ENCODE measurements at places on chromosomes 4 and X.

- DNase-seq = no peak
Observed at GRCh38 chr4:119394826-119395225, 72.9 kb upstream of the FABP2 start.

DNA sequence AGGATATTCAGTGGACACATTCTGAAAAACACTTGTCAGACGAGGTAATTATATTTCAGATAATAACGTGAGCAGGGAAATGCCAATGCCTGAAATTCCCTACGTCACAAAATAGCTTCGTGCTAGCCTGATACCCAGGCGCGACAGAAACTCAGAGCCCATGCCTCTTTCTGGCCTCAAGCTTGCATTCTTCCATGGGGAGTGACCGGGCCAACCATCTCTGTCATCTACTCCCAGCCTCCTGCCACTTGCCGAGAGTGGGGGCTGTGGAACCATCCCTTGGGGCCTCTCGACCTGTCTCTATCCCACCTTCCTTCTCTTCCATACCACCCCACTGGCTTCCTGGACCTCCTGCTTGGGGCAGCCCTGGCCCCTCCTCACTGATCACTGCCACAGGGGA lies 34.5 kb upstream of the CDKN2AIP start:
- peak; percentile 72 for DNase-seq

DNA sequence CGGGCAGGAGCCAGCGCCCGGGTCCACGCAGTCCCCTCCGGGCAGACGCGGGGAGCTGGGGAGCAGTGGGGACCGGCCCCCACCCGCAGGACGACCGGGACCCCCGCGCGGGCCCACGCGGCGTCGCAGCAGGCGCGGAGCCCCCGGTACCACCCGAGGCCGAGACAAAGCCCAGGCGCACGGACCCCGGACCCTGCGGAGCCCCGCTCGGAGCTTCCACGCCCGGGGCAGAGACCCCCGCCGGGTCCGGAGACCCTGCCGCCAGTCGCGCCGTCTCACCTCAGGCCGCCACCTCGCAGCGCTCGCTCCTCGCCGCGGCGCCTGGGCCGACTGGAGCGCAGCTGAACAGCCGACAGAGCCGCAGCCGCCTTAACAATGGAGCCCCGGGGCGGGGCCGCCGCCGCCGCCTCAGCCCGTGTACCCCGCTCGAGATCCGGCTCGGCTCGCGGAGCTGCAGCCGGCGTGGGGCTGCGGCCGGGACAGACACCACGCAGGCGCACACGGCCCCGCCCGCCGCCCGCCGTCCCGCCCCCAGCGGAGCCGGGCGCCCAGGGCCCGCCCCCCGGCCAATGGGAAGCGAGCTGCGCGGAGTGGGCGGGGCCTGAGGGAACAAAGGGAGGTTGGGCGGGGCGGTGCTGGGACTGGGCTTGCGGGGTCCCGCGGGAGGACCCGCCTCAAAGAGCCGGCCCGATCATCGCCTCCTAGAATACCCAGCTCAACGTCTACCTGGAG lies at the start of gene AFAP1:
Gene AFAP1, minus strand, starts transcription at position 485 of the 732 bp plus-strand sequence. CDS start 67,783 bp downstream, outside the sequence.
- peak; percentile 69 for DNase-seq

DNA sequence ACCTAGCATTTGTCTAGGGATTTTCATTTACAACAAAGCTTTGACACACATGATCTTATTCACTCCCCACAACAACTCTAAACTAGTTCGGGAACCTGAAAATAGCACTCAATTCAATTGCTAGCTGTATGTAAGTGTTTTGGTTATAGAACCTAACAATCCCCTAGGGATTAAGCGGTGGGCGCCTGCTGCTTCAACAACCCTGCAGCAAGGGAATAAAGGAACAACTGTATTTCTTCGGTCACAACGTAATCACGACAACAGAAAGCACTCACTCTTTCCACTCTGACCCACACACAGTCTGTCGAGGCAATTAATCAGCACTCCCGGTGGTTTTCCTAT lies 674 bp upstream of the DIAPH2 start:
- no peak for DNase-seq

DNA sequence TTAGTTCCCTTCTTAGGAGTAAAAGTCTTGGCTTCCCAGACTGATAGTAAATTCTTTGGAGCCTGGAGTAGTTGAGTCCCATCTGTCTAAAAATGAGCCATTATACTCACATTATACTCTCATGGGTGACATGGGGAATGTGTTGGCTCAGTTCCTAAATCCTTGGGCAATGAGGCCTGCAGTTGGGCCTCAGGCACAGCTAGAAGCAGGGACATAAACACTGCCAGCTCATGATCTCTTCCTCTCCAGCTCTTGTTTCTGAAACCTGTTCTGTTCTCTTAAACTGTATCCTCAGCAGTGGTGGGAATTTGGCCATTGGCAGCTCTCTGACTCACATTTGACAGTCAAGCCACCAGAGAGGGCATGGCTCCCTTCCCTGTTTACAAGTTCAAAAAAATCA lies 212.5 kb downstream of the SPATA18 start:
- DNase-seq = no peak

DNA sequence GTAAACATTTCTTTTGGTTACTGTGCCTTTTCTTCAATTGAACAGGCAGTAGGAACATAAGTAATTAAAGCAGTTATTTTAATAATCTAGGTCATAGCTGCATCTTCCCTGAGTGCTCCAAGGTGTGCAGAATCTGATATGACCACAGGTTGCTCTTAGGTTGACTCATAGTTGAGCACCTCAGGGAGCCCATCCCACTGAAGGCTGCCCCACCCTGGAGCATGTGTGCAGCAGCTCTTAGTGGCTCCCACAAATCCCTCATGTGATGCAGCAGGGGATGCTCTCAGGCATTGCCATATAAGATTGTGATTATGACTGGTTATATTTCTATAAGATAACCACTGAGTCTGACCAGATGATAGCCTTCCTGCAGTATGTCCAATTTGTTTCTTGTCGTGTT lies 72.3 kb downstream of the ZNF518B start:
- DNase-seq = no peak

DNA sequence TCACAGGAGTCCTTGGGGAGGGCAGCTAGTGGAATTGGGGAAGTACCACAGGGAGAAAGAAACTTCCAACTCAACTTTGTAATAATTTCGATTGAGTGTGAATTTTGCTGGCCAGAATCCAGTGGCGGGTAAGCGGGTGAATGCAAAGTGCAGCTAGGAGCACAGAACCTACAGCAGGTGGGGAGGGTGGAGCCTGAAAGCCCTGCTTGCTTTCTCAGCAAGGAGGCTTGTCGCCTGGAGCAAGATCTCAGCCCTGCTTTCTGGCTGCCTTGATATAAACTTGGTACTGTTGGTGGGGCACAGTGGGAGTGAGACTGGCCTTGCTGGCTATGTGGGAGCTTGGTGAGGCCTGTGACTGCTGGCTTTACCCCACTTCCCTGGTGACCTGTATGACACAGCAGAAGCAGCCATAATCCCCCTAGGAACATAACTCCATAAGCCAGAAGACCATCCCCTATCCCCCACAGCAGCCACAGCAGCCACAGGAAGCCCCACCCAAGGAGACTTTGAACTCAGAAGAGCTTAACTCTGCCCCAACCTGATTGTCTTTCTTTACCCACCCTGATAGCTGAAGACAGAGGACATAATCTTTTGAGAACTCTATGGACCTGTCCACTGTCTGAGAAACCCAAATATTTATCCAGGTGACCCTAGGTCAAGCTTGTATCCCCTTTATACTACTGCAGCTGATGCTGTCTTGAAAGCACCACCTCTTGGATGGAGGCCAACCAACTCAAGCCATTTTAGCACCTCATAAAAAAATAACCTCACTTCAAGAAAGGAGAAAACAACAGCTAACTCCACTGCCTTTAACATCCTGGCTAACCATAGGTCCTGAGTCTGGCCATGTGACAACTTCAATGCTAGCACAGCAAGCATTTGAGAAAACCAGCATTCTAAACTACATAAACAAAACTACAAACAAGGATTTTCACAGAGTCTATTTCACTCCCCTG lies 87.2 kb upstream of the PDE5A start:
- DNase-seq = no peak

- no peak for DNase-seq
Observed at GRCh38 chr4:177266506-177266905, 43.2 kb upstream of the NEIL3 start.

DNA sequence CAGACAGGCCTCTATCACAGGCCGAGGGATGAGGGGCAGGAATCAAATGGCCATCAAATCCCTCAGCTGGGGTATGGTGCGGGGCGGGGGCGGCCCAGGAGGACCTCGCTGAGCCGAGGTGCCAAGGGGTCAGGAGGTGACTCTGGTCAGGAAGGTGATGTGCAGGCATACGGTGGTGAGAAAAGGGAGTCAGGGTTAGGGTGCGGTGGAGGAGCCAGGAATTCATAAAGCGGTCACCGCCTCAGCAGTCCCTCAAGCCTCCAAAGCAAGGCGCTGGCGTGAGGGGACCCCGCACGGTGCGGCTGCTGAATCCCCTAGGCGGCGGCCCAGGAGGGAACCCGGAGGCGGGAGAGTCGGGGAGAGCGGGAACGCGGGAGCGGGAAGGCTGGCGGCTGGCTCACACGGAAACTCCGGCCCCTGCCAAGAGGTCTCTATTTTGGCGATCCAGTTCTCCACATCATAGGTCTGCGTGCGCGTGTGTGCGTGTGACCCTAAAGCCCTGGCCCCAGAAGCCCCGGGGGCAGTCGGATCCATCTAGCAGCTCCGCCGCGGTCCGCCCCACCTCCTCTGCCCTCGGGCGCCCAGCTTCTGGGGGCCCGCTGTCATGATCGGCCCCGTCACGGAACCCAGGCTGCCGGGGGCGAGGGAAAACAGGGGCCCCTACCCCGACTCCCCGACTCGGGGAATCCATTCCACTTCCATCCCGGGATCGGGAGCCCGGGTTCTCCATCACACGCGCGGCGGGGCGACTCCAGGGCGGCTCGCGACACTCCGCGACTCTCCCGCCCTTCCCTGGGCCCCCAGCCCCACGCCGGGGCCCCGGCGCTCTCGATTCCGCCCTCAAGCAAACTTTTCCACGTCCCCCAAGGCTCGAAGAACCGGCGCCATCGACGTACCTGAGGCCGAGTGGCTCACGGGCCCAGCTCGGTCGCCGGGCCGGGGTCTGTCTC lies 593 bp downstream of the ELF4 start:
- DNase-seq = peak; percentile 22

DNA sequence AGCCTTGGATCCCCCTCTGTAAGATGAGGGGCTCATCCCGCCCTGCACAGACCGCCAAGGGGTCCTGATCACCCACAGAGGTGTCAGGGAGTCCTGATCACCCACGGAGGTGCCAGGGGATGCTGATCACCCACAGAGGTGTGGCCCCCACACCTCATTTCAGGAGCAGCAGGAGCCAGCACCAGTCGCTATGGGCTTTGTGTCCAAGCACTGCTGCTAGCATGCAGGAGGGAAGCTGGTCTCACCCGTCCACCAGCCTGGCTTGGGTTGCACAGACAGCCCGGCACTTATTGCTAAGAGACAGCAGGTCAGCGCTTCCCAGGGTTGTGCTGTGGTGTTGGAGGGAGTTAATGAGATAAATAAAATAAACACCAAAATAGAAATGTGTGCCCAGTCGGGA lies 88.5 kb downstream of the ADRA2C start:
- DNase-seq = no peak

GRCh38 chr4:174023641-174024040 lies 259.8 kb downstream of the FBXO8 start:
- no peak for DNase-seq

DNA sequence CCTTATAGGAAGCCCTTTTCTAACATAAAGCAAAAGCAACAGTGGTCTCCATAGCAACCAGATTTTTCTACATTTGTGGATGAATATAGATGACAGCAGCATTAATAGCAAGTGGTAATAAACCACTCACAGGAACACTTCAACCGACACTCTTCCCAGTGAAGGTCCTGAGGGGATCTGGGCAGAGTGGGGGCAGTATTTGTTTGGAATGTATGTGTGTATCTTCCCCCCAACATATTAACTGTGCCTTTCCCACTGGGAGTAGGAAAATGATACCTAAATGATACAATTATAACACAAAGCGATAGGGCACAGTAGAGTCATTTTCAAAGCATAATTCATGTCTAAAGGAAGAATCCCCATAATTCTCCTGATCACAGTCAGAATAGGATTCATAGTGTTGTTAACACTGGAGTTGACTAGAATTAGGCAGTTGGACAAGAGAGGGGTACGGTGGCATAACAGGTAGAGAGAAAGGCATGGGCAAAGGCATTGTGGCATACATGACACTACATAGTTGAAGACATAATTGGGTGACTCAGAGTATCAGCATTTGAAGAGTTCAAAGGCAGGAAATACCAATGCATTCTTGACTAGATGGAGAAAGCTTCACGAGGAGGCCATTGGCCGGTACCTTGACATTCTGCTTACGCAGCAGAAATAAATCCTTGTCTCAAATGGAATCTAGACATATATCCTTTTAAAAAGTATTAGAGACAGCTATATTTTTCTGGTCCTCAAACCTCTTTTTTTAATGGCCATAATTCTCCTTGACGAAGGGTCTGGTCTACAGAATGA lies 15.2 kb downstream of the CAPN6 start:
- no peak for DNase-seq

GRCh38 chr4:180770265-180770664 lies 1472.9 kb upstream of the TENM3 start:
- no peak for DNase-seq

Measured in Caki2 (cell line).